Activated naive CD4-positive, alpha-beta T cell (primary cell): ENCODE measurements at places on chromosomes 6 and 20.

- no peak for DNase-seq
Measured at GRCh38 chr6:104404377-104404776, 455.3 kb downstream of the HACE1 start.

- DNase-seq: no peak
Measured at GRCh38 chr6:43986177-43986825, 141.0 kb downstream of the MRPL14 start.

DNA sequence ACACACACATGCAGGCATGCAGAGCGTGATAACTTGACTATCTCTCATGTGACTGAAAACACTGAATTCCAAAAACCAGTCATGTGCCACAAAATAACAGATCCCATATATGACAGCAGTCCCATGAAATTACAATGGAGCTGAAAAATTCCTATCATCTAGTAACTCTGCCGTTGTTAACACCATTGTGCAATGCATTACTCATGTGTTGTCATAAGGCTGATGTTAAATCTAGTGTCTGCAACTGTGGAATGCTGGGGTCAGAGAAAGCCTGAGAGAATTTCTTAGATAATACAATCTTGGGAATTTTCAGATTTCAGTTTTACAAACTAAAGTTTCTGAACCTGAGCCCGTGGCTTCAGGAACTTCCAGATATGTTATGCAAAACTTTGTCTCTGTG lies 70.2 kb downstream of the LYRM4 start:
- no peak for DNase-seq

DNA sequence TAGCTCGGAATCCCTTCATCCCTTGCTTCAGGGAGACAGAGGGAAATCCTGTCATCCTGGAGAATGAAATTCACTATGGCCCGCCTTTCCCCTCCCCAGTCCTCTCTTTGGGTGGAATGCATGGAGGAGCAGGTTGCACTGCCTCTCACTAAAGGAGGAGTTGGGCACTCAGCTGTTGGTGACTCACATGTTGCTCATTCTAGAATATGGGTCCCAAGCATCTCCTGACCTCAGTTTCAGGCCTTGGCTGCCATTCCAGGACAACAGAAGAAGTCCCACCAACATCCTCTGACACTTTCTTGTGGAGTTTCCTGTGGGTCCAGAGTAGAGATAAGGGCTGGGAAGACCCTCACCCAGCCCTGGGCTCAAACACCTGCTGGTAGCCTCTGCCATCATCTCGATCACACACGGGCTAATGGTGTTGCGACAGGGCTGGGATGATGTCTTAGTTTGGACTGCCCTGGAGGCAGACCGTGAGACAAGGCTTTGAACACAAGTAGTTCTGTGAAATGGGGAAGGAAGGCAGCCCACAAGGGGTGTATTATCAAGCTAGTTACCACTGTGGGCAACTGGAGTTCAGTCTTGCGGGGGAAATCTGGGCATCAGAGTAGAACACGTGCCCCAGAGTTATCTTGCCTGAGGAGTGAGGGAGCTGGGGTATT lies 52.4 kb upstream of the RNF24 start:
- no peak for DNase-seq

GRCh38 chr6:88547768-88548167 lies 381.6 kb upstream of the CNR1 start:
- no peak for DNase-seq

- no peak for DNase-seq
Measured at GRCh38 chr6:75830959-75831885, 82.2 kb downstream of the MYO6 start.

DNA sequence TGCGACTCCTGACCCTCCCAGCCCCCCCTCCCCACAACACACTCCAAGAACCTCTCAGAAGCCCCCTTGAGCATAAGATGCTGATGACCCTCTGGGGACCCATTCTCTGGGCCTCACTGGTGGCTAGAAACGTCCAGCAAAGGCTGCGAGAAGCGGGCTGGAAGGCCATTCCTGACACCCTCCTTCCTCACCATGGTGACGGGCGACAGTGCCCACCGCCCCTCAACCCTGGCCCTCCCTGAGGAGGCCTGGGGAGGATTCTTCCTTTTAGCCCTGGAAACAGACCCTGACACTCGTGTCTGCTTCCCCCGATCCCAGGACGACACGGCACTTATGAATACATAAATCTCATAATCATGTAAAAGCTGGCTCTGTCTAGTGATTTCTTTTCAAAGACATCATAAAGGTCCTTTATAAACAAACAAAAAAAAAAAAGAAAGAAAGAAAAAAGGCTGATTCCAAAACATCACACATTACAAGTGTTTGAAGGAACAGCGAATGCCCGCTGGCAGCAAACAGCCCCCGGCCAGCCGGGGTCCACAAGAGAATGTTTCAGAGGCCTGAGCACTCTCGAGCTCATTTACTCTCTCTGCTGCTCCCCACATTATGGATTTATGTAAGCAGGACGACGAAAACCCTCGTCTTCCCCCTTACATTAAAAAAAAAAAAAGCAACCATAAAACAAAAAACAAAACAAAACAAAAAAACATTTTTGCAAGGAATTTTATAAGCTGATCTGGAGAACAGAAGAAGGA lies 40.7 kb downstream of the PREX1 start:
- no peak for DNase-seq

- no peak for DNase-seq
Measured at GRCh38 chr6:100915876-100916275, 34.7 kb upstream of the ASCC3 start.

DNA sequence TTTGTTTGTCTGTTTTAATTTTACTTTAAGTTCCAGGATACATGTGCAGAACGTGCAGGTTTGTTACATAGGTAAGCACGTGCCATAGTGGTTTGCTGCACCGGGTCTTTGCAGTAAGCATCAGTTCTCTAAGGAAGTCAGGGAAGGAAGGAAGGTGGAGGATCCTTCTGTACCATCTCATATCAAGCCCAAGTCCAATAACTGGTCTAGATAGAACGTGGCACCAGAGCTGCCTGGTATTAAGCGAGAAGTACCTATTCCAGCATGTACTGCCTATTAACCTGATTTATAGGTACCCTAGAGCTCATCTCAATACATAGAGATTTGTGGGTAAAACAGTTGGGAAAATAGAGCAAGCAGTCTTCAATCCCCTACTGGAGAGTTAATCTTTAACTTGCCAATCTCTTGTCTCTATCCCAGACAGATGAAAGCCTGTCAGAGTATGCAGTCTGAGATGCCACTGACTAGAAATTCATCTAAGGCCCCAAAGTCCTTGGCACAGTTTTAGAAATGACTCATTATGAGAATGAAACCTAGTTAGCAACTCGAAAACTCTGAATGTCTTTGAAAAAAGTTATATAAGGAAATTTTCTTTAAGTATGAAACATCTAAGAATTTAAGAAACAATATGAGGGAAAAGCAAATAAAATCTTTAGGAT lies 144.9 kb downstream of the TFAP2A start:
- no peak for DNase-seq

GRCh38 chr6:108621117-108621516 lies 60.4 kb downstream of the FOXO3 start:
- no peak for DNase-seq

- DNase-seq: no peak
Measured at GRCh38 chr6:18266523-18266912, 2.2 kb upstream of the DEK start.

DNA sequence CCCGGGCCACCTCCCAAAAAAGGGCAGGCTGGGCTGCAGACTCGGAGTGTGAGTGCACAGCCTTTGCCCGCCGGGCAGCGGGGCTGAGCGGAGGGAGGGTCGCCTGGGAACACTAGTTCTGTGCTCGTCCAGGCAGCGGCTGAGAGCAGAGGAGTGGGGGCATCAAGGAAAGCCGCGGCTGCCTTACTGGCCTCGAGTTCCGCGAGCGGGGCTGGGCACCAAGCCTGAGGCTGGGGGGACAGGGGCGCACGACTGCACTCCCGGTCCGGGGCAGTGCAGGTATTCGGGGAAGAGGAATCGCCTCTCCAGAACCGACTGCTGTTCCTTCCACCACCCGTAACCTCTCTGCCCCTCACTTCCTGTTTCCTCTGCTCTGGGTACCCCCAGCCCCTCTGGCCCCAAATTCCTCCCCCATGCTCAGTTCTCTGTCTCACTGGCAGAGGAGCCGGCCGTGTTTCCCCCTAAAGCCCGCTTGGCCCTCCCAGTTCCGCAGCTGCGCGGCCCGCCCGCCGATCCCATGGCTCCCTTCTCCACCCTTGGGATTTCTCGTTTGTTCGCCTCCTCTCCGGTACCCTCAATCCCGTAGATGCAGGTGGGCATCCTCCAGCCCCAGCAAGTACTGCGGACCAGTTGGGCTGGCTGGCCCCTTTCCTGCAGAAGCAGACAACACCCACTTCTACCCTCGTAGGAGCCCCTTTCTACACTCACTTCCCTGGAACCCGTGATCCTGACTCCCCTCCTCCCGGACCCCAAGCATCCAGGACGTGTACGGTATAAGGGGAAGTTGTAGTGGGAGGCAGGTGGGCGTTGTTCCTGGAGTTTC lies 5.1 kb downstream of the RING1 start:
- no peak for DNase-seq

DNA sequence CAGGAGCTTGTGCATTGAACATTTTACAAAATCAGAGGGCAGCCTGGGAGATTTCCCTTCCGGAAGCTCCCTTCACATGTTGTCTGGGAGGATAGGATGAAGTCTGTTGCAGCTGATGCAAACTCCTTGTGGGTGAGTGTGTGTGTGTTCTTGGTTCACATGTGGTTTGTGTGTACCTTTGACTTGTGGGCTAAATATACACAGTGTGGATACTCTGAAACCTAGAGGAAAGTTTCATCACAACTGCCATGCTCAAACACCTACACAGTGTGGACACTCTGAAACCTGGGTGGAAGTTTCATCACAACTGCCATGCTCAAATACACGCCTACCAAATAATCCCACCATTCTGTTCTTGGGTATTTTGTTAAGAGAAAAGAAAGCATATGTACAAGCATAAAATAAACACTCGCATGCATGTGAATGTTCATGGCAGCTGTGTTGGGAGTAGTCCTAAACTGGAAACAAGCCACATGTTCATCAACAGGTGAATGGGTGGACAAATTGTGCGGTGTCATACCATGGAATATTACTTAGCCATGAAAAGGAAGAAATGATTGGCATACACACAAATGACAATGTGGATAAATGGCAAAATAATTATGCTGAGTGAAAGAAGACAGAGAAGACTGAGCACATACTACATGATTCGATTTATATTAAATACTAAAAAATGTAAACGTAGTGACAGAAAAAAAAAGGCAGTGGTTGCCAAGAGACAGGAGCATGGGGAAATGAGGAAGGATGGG lies 1.8 kb downstream of the SCP2D1 start:
- DNase-seq: no peak

GRCh38 chr20:53794529-53795115 lies 201.0 kb upstream of the ZNF217 start:
- no peak for DNase-seq

- no peak for DNase-seq
Measured at GRCh38 chr6:132443206-132443605, 41.9 kb upstream of the MOXD1 start.

DNA sequence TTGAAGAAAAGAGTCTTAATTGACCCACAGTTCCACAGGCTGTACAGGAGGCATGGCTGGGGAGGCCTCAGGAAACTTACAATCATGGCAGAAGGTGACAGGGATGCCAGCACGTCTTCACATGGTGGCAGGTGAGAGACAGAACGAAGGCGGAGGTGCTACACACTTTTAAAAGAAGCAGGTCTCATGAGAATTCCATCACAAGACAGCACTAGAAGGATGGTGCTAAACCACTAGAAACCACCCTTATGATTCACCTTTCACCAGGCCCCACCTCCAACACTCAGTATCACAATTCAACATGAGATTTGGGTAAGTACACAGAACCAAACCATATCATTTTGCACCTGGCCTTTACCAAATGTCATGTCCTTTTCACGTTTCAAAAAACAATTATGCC lies 20.9 kb downstream of the TAGAP start:
- DNase-seq: no peak

GRCh38 chr20:15220009-15220656 lies 882.7 kb upstream of the FLRT3 start:
- no peak for DNase-seq

GRCh38 chr20:9144643-9145042 lies 75.8 kb downstream of the PLCB4 start:
- DNase-seq: no peak

DNA sequence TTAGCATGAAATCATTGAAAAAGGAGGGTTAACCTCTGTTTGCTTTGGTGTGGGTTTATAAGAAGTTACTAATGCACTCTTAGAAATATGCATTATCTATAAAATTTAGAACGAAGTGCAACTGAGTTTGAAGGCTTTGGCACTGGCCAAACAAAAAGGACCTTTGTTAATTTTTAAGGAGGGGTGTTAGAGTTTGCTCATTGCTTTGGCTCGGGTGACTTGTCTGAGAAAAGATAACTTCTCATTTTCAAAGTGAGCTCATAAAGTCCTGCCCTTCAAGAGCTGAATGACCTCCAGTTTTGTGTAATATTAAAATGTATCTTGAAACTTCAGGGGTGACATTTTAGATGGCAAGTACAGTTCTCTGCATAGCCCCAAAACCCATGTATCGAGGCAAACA lies 25.9 kb downstream of the NEDD9 start:
- DNase-seq: no peak

GRCh38 chr6:155021680-155022079 lies 26.6 kb downstream of the TIAM2 start:
- no peak for DNase-seq

GRCh38 chr6:154916857-154917256 lies 78.3 kb upstream of the TIAM2 start:
- DNase-seq: no peak

- DNase-seq: no peak
Measured at GRCh38 chr20:45289942-45290676, 16.5 kb upstream of the RBPJL start.

- DNase-seq: no peak
Measured at GRCh38 chr20:15141861-15142260, 804.4 kb upstream of the FLRT3 start.

GRCh38 chr6:158557927-158558326 lies 2.0 kb upstream of the TMEM181 start:
- no peak for DNase-seq

GRCh38 chr6:145507239-145507638 lies 228.1 kb downstream of the EPM2A start:
- DNase-seq: no peak

- DNase-seq: no peak
Measured at GRCh38 chr6:160261991-160262680, 3.5 kb upstream of the SLC22A2 start.

DNA sequence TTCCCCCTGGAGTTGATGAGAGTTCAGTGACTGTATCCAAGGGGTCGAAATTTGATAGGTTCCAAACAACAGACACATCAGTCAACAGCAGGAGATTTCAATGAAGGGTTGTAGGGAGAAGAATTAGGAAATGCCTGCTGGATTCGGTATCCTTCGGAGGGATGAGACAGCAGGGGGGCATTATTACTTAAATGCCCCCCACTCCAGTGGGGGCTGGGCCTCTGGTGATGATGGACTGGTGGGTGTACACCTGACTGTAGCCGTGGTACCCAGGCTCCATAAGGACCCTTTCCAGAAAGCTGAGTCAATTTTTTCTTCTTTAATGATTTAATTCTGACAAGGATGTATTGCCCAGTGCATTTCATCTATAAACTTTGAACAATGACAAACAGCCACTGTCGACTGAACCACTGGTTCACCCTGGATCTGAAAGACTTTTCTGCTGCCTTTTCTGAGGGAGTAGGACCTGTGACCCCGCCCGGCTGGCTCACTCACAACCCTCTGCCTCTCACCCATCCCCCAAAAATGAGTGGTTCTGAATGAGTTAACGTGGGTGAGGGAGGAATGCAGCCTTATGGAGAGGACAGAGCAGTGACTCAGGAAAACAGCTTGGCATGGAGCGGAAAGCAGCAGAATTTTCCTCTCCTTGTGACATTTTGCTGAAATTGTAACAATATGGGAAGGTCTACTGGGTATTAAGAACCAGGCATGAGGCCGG lies 41.0 kb downstream of the ZMYND8 start:
- DNase-seq: no peak

- DNase-seq: no peak
Measured at GRCh38 chr6:39558079-39558478, 167.1 kb downstream of the KIF6 start.
